ENCODE measurements at places on chromosomes 5 and 9. TPM values are rescaled to one million over a fixed set of nuclear protein-coding genes. Genes with fewer than 3 reads are reported as not detected.

DNA sequence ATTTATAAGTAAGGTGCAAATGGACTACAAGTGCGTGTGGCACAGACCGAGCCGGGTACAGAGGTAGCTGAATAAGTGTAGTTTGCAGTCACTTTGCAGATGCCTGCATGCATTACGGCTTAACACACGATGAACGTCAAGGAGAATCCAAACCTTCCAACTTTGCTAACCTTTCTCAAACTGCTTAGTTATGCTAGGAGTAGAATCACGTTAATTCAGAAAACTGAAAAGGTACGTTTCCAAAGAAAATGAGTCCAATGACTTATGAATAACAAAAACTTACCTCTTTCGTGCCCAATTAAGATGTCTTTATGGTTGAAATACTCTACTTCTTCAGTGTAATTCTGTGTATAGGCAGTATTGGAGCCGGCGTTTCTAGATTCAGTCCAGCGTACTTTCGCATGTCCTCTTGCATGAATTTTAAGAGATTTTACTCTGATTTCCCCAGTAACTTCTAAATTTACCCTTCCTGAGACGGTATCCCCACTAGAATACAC is 539 bp downstream of the ARRDC3 start:
- H3K4me3 ChIP-seq = peak overlapping the region; percentile 99
- H3K27ac ChIP-seq = peak overlapping the region; percentile 100
- peak; percentile 8 for DNase-seq

GRCh38 chr9:83317244-83317643 is 221.0 kb downstream of the FRMD3 start:
- H3K27ac ChIP-seq = no peak overlapping the region
- H3K4me3 ChIP-seq = no peak overlapping the region
- H3K36me3 ChIP-seq = no peaks in the 10 kb centered on the region
- no peaks in the 10 kb centered on the region for H3K4me1 ChIP-seq
- DNase-seq = no peak

GRCh38 chr5:74934949-74935751 is 69.0 kb upstream of the FAM169A start:
- H3K27ac ChIP-seq = peak overlapping the region; percentile 6
- peak overlapping the region; percentile 72 for H3K4me3 ChIP-seq
- no peaks in the 10 kb centered on the region for H3K36me3 ChIP-seq
- no peaks in the 10 kb centered on the region for H3K27me3 ChIP-seq

DNA sequence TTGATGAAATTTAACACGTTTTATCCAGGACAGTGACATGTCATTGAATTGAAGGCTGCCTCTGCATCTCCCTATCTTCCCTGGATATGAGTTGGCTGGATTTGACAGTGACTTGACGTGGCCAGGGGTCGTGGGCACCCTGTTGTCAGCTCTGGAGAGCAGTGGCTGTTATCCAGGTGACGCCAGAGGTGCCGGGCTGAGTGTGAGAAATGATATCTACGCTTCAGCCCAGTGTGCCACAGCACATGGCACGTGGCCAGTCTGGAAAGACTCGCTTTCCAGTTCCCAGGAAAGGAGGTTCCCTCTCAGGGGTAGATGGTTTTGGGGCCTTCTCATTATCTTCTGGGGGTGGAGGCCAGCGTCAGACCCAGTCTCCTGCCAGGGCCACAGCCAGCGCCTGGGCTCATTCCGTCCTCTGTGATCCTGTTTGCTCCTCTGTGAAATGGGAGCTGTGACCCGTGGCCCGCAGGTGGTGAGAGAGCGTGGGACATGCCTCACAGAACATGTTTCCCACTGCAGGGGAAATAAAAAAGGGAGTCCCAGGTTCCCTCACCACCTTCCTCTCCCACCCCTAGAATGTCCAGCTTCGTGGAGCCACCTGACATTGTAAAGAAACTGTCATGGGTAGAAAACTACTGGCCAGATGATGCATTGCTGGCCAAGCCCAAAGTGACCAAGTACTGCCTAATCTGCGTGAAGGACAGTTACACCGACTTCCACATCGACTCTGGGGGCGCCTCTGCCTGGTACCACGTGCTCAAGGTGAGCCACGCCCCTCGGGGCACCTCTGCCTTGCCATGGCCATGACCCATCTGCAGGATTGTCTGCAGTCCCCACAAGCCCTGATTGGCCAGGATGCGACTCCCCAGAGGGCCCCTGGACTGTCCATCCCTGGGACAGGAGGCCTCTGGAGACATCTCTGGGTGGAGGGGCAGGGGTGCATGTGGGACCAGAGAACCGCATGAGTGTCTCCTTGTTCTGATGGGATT is 76.5 kb downstream of the PHF2 start:
- no peaks in the 10 kb centered on the region for H3K4me1 ChIP-seq
- peaks cover 39% of the 10 kb centered on the region for H3K36me3 ChIP-seq
- no peak overlapping the region for H3K27ac ChIP-seq
- DNase-seq = no peak
- H3K27me3 ChIP-seq = no peaks in the 10 kb centered on the region
- no peak overlapping the region for H3K4me3 ChIP-seq

GRCh38 chr5:150180241-150181026 is 9.4 kb upstream of the SLC6A7 start:
- H3K4me1 ChIP-seq = no peaks in the 10 kb centered on the region
- H3K27me3 ChIP-seq = no peaks in the 10 kb centered on the region
- H3K27ac ChIP-seq = no peak overlapping the region
- H3K4me3 ChIP-seq = no peak overlapping the region
- DNase-seq = no peak
- no peaks in the 10 kb centered on the region for H3K36me3 ChIP-seq

- no peaks in the 10 kb centered on the region for H3K27me3 ChIP-seq
- H3K4me3 ChIP-seq = no peak overlapping the region
- DNase-seq = no peak
- no peak overlapping the region for H3K27ac ChIP-seq
- H3K4me1 ChIP-seq = peaks cover 16% of the 10 kb centered on the region
- H3K36me3 ChIP-seq = peaks cover 4% of the 10 kb centered on the region
These were observed 55.2 kb downstream of the ERBIN start for GRCh38 chr5:65981548-65981947.

GRCh38 chr9:128051932-128052709 is 15.0 kb downstream of the NAIF1 start:
- H3K27me3 ChIP-seq = no peaks in the 10 kb centered on the region
- no peaks in the 10 kb centered on the region for H3K36me3 ChIP-seq
- H3K27ac ChIP-seq = no peak overlapping the region
- no peak overlapping the region for H3K4me3 ChIP-seq

DNA sequence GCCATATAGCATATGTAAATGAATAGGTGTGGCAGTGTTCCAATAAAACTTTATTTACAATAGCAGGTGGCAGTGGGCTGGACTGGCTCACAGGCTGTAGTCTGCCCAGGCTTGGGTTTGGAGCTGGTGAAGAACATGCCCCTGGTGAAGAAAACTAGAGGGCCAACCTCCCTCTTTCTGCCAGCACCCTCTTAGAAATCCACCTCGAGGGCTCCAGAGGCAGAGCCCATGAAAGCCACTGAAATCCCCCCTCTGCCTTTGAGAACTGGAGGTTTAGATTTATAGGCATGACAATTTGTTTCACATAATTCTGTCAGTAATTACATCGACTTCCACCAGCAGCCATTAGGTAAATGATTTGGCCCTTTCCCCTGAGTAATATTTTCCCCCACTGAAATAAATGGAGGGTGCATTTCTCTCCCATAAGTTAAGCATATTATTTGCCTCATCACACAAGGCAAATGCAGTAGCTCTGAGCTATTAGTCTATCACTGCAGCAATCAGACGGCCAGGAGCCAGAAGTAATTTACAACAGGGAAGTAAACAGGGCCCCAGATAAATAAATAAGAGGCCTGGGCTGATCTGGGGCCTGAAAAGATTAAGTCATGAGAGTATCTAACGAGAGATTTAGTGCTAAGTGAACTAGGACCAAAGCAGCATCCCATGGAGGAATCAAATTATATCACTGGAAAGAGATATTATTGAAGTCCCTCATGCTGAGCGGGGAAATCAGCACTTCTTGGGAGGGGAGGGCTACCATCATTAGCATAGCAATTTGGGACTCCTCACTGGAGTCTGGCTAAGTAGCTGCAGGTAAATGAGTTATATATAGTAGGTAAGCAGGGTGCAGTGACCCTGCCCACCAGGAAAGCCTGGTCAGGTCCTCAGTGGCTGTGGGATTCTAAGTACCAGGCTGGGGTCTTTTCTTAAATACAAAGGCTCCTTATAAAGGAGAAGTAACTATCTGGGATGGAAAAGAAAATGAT is 123.9 kb downstream of the SLIT3 start:
- DNase-seq = no peak
- no peak overlapping the region for H3K27ac ChIP-seq
- H3K4me3 ChIP-seq = no peak overlapping the region
- no peaks in the 10 kb centered on the region for H3K27me3 ChIP-seq
- H3K36me3 ChIP-seq = no peaks in the 10 kb centered on the region

DAPK1 gene
- 0.42 TPM for polyA plus RNA-seq

TBC1D9B gene
- 15.9 TPM for polyA plus RNA-seq

ABO gene
- not detected for polyA plus RNA-seq

ZDHHC11B gene
- not detected for polyA plus RNA-seq

Measured in CD4-positive, CD25-positive, alpha-beta regulatory T cell (primary cell).